ENCODE measurements at places on chromosomes 16 and 17.

DNA sequence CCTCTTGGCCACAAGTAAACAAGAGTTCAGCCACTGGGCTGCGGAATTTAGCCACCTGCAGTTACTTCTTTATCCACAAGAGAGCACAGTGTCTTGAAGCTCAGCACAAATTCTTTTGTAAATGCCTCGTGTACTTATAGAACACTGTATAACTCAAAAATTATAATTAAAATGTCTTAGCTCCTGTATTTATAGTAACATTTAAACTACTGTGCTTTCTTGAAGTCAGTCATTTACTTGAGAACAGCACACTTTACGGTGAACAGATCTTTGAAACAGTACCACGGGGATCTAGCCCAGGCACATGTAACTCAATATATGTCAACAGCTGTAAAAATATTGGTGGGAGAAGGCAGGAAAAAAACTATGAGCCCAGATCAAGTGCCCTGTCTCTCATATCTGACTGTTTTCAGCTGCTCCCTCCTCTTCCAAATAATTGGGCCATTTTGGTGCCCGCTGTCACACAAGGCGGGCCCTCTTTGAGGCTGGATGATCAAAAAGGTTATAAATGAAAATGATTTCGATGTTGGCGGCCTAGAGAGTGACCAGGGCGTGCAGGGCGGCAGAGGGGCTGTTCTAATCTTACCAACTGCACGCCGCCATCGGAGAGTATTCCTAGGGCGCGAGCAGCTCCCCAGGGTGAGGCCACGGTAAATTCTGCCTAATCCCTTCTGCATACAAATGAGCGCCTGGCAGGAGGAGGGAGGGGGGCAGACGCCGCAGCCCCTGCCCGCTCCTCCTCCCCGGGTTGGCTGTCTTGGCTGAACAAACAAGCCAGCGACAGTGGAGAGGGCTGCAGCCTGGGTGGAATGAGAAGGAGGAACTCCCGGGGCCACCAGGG lies 183.2 kb downstream of the C16orf78 start:
- DNase-seq = peak; percentile 16

- no peak for DNase-seq
These were observed 61.4 kb upstream of the PLCG2 start for GRCh38 chr16:81717662-81718189.

DNA sequence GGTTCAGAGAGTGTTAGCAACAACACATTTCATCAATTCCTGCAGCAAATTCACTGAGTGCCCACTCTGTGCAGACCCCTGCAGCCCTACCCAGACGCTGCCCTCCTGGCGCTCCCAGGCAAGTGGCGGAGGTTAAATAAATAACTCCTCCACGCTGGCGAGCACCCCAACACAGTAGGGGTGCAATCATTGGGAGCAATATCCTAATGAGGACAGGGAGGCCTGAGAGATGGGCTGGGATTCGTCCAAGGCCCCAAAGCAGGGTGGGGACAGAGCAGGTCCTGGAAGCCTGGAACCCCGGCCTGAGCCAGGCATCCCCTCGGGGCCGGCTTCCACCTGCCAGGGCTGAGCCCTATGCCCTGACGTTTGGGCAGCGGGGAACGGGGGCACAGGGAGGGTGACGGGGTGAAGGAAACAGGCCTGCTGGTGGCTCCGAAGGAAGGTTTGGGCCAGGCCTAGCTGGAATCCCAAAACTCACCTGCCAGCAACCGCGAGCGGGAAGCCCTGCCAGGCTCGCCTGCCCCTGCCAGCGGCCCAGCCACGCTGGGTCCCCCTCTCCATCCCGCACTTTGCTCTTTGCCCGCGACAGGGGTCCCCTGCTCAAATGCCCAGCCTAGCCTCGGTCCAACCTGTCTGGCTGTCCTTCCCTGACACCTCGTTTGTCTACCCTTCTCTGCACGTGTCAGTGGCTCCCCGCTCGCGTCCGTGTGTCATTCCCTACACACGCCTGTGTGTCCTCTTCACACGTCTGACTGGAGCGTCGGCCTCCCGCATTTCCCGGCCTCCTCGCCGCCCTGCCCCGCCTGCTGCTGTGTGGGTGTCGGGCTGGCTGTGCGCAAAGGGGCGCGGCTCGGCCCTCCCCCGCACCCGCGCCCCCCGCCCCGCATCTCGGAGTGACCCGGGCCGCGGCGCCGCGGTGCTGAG lies 721 bp upstream of the BEAN1 start:
- no peak for DNase-seq

DNA sequence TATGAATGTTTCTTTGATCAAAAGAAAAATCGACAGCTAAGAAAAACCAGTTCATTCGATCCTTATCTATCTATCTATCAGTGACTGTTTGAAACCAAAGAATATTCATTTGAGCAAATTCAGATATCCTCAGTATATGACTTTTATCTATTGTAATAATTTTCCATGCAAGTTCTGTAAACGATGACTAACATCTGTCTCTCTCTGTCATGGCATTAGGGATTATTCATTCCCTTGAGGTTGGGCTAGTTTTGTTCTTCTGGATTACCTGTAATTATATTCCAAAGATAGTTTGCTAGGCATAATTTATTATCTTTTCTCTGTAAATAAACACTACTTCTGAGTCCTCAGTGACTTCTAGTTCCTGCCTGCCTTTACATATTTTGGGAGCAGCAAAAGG lies 497.7 kb upstream of the CDH11 start:
- DNase-seq = no peak

DNA sequence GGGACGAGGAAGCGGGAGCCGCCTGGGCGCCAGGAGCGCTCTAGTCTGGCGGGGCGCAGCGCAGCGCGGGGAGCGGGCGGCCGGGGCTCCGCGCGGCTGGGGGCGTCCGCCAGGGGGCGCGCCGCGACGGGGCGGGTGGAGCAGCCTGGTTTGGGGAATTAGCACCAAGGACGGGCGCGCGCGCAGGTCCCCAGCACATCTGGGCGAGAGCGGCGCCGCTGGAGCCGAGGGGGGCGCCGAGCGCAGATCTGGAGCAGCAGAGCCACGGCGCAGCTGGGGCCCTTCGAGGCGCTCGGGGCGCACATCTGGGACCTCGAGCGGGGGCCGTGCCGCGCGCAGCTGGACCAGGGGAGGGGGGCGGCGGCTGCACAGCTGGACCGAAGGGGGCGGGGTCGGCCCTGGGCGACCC lies at the start of gene NXPH3:
Gene NXPH3 (plus strand): TSS at position 193 of the 409 bp plus-strand sequence. CDS start 349 bp downstream, outside the sequence.
- no peak for DNase-seq

GRCh38 chr17:31509805-31510177 lies 118.3 kb downstream of the RAB11FIP4 start:
- no peak for DNase-seq

DNA sequence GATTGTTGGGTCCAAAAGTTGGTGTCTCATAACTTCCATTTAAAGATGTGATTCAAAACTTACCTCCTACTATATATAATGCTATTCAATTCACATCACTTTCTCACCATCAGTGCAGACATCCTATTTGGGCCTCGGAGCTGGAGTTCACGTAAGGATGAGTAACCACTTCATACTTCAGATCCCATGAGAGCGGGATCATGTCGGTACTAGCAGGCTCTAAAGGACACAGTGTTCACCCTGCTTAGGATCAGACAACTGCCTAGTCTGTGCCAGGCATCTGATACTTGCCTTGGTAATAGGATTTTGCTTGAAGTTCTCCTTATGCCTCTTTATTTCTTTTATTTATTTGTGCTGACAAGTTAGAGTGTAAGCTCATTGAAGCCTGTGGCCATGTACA lies 39.5 kb downstream of the RBFOX1 start:
- no peak for DNase-seq

- no peak for DNase-seq
These were observed 8.8 kb downstream of the BEAN1 start for GRCh38 chr16:66435896-66436295.

DNA sequence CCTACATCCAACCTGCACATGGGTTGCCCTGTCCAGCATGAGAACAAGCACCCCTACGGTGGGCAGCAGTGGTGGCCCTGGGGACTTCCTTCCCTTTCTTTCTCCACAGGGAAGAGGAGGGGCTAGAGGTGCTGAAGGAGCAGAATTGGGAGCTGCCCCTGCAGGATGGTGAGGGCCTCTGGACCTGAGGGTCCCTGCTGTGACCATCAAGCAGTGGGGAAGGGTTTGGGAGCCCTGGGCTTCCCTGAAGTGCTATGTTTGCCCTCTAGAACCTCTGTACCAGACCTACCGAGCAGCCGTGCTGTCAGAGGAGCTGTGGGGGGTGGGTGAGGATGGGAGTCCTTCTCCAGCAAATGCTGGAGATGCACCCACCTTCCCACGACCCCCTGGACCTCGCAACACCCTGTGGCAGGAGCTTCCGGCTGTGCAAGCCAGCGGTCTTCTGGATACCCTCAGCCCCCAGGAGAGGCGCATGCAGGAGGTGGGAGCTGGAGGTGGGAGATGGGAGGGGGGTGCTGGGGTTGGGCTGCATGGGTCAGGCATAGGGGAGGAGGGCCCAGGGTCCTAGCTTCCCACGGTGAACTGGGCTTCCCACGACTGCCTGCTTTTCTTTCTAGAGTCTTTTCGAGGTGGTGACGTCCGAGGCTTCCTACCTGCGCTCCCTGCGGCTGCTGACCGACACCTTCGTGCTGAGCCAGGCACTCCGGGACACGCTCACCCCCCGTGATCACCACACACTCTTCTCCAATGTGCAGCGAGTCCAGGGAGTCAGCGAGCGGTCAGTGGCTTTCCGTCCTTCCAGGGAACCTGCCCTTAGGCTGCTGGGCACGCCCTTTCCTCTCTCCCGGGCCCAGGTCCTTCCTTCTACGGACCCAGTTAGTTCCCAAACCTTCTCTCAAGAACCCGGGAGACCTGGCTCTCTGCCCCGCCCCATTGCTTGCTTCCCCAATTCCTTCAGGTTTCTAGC lies 5.0 kb downstream of the ARHGEF15 start:
- no peak for DNase-seq

All from retinal pigment epithelial cell (primary cell).